Thoracic aorta (tissue), 2 donors: ENCODE measurements at places on chromosomes 4 and X.

DNA sequence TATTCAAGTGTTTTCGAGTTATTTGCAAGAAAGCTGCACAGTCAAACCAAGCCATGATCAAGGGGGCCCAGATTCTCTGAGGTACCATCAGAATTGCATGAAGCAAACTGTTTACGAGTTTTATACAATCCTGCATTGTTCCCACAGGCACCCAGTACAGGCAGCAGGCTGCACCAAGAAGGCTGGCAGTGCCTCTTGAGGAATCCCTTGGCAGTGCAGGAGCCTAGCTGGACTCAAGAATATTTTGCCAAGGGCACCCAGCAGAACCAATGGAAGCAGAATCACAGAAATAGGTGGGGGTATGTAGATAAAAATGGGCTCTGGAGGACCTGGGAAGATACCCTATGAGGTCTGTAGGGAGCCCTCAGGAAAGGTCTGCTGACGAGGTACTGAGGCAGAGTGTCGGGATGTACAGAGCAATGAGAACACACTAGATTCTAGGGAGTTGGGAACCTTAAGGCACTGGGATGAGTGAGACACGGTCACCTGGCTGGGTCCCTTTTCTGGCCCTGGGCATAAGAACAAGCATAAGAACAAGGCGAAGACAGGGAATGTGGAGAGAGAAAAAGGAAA lies 2.5 kb upstream of the PLP1 start:
- DNase-seq = no peak

DNA sequence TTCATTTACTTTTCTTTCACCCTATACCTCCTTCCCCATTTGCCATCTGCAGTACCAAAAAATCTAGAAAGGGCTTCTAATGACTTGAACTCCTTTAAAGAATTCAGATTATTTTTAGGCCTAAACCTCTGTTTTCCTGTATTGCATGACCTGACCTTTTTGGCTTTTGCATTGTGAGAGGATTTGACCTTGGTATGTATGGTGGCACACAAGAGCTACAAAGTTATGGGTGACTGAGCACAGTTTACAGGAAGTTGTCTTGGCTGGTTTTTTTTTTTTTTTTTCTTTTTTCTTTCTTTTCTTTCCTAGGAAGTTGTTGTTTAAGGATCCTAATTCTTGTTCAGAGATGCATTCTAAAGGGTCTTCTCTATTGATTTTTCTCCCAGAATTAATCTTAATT lies 32.0 kb upstream of the MTMR8 start:
- no peak for DNase-seq

DNA sequence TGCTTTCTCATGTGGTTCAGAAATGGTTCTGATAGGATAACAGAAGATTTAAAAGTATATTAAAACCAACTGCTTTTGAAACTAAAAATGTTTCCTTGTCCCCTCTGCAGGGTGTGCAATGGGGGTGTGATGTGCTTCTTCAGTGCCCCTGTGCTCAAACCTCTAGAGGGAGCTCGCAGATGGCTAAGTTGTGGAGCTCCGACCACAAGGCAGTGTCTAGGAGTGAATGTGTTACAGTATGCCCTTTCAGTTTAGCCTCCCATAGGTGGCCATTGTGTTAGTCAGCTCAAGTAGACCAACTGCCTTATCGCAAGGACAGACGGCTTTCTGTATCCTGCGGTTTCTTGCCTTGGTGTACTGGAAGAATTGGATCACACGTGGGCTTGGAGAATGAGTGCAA lies 130.5 kb downstream of the TENT5D start:
- no peak for DNase-seq

DNA sequence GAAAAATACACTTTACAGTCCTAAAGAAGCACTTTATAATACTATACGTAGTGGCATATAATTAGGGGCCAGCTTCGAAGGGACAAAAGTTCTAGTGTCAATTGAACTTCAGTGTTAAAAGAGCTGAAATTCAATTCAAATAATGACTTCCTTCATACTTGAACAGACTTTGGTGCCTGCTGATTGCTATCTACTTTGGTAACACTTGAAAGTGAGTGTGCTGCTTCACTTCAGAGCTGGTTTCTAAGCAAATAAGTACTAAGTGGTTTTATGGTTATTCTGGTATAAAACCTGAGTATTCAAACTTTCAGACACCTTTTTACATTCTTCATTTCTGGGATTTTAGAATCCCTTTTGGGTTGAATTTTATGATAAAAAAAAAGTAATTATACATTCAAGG lies 107.0 kb downstream of the SLC4A4 start:
- no peak for DNase-seq

DNA sequence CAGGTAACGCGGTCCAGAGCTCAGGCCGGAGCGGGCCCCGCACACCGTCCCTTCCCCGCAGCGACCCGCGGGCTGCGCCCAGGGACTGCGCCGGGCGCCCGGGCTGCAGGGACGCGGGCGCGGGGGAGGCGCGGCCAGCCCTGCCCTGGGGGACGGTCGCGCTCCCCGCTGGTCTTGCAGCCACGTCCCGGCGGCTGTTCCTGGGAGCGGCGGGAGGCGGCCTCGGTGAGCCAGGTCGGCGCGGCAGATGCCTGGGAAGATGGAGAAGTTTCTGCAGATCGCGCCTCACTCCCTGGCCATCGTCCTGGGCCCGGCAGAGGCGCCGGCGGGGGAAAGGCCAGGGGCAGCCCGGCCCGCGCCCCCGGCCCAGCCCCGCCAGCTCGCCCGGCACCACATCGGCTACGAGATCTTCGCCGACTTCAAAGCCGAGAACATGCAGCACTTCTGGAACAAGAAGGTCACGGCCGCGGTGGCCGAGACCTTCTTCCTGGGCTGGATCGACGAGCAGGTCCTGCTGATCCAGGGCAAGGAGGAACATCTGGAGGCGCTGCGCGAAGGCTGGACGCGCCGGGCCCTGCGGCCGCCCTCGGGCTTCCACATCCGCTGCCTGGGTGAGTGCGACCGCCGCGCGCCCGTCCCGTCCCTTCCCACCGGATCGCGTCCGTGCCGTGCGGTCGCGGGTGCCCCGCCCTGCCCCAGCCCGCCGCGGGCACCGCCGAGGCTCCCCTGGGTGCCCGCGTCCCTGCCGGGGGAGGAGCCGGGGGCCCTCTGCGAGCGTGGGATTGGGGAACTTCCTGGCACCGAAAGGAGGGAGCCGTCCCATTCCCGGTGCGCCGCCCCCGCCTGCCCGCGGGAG lies 107.4 kb upstream of the STOX2 start:
- DNase-seq = no peak

DNA sequence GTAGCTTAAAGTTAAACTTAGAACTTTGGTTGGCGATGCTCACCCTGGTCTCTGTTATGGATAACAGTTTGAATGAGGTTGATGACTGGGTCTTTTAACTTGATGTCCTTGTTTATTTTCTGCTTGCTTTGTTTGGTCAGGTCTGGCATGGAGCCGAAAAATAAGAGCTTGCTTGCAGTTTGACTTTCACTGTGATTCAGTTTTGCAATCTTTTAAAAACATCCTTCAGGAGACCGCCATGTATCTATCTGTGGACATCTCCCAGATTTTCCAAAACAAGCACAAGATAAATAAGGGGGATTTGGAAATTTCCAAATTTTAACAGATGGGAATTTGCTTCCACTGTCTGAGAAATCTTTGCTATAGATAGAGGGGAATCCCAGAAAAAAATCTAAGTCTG lies 246.7 kb downstream of the PALLD start:
- DNase-seq = no peak

DNA sequence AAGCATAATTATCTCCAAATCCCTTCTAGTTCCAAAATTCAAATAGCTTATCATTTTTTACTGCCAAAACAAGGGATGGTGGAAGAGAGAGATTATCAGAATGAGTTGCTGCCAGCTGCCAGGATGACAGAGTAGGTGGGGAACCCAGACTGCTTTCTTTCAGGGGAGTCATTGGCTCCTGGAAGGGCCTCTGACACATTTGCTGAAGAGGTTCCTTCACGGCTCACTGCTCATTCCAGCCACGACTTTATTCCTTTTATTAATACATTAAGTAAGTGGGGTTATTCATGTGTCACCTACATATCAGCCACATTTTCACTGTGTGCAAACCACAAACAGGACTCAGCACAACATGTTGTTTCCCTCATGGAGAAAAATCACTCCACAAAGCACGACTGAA lies 12.7 kb upstream of the SMIM43 start:
- DNase-seq = no peak

DNA sequence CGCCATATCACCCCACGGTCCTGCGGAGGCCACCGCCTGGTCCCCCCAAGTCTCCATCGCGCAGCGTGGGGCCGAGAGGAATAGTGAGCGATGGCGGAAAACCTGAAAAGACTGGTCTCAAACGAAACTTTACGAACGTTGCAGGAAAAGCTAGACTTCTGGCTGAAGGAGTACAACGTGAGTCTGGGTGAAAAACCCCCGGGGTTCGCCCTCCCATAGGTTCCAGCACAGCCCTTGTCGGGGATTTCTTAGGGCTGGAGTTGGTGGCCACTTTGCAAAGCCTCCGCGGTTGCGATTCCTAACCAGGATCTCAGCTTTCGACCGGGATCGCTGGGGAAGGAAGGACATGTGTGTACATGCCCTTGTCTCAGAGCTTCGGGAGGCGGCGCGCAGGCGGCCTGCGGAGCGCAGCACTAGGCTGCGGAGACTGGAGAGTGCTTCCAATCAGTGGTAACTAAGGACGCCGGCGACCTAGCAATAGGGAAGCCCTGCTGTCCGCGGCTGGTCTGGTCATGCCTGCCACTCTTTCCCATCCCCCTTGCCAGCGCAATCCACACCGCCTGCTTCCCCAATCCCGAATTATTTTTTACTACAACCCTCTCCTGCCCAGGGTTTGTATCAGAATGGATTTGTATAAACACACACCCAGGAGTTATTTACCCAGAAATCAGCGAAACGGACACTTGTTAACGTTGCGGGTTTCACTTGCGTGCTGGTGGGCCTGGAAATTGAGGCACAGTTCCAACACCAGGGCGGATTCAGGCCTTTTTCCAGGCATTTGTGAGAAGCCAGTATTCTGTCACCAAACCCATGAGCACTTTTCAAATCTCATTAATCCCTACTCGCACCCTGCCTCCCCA lies 741 bp downstream of the SPATA18 start:
- peak; percentile 19 for DNase-seq

- DNase-seq = no peak
These were observed at the start of gene JAKMIP1 for GRCh38 chr4:6200011-6200921. Gene JAKMIP1, minus strand, starts transcription at chr4:6200549. Its CDS starts 87,699 bp downstream, at chr4:6112850.

- DNase-seq = no peak
These were observed 886.2 kb downstream of the ARAP2 start for GRCh38 chr4:35358001-35358584.

DNA sequence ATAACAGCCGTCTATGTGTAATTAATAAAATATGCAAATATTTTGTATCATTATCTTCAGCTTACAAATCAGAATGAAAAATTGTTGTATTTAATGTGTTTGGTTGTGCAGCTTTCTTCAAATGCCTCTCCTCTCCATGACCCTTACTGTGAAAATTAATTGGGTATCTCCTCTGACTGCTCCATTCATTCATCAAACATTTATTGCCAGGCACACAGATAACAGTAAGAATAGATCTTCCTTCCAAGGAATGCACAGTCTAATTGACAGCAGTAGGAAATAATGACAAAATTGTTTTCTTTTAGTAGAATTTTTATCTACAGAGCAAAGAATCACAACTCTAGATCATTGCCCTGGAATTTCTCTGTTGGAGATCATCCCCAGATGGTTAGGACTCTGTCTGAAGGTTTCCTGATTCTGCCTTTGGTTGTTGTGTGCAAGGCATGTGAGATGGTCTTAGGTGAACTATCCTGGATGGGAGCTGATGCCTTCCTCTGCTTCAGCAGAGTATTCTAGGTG lies 395.0 kb upstream of the FAT1 start:
- DNase-seq = no peak

DNA sequence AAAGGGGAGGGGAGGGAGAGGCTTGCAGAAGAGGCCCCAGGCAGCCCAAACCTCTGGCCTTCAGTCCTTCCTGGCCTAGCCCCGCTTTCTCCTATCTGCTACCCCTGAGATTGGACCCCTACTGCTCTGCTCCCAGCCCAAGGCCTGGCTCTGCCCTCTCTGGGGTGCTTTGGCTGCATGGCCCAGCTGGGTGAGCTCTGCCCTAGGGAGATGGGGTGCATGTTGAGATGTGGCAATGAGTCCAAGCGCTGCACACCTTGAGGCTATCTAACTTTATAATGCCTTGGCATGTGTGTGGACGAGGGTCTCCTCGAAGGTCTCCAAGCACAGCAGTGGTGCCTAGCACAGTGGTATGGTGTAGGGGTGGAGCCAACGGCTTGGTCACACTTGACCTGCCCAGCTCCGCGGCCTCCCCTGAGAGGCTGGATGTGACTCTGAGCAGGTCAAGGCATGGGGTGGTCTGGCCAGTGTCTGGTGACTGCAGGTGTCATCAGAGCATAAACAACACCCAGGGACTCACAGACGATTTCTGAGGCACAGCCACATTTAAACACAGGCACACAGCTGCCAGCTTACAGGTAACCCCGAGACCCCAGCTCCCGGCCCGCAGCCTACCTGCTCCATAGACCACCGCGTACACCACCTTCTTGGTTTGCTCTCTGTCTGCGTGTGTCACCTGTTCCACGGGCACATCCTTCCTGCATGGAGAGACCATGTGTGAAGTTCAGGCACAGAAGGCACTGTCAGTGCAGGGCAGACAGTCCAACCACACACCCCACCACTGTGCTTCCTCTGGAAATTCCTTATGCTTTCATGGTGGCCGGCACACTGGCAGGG lies 36.3 kb downstream of the NAT8L start:
- DNase-seq = no peak

DNA sequence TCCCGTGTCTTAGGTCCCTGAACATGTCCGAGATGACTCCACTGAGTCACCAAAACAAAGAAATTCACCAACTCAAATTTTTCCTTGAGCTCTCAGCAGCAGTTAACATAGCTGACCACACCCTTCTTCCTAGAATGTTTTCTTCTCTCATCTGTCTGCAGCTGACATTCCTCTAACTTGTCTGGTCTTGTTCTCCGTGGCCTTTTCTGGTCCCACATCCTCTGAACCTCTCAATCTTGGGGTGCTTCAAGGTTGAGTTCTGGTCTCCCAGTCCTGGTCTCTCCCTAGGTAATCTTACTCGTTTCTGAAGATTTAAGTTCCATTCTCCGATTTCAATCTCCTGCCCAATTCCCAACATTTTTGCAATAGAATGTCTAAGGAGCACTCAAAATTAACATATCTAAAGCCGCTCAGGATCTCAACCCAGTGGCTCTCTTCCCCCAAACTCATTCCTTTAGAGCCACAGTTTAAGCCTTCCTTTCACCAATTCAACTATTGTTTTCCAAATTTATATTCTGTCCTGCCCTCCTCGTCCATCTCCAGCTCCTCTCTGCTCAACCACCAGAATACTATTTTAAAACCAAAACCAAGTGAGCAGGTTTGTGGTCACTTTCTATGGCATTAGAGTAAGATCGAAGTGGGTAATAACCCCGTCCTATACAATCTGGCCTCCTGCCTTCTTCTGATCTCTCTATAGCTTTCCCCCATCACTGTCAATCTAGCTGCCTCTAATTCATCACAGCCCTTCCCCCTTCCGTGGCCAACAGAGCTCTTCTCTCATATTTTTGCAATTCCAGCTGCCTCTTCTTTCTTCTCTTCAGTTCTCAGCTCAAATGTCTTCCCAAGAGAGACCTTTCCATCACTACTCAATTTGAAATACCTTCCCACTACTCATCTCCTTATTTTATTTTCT lies 1.2 kb downstream of the TRIML2 start:
- no peak for DNase-seq

GRCh38 chrX:150696331-150696730 lies 3.1 kb downstream of the MTMR1 start:
- DNase-seq = no peak
